ENCODE measurements at places on chromosomes 4 and X. TPM values are rescaled to one million over a fixed set of nuclear protein-coding genes. Genes with fewer than 3 reads are reported as not detected.

The SMIM10L2A gene
- 5.0 TPM for total RNA-seq

The TCEAL6 gene
- not detected for total RNA-seq

The RPGR gene
- 6.9 TPM for total RNA-seq

The TLR3 gene
- total RNA-seq: 2.0 TPM

The SEPTIN6 gene
- 31.0 TPM for total RNA-seq

The ADH4 gene
- not detected for total RNA-seq

DNA sequence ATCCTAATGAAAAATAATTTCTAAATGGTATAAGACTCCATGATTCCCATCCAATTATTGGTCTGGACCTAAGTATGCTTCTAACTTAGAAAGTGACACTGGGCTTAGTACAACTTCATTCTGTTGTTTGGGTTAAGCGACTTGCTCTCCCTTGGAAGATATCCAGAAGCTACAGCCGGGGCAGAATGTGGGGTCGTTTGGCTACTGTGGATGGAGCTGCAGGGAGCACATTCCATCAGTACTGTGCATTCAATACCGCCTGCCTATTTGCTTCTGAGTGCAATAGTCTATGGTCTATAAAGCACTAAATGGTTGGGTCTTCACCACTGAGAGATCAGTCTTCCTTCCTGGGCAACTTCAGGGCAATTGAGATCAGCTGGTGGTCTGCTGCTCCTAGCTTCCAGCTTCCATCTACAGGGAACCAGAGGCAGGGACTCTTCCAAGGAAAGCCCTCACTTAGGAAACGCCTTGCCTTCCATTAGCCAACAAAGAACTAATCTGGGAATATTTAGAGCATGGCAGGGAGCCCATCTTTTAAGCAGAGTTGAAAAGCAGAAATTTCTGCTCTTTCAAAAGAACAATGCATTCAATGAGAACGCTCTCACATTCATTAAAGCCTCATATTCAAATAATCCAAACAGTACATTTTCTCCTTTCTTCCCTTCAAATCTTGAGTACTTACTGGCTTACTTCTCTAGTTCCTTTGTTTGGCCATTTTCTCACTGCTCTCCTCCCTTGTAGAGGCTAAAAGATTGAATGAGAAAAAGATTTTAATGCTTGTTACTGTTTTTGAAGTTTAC is 1049.9 kb upstream of the TENM3 start:
- H3K27me3 ChIP-seq: no peaks in the 10 kb centered on the region
- H3K36me3 ChIP-seq: no peaks in the 10 kb centered on the region
- no peak overlapping the region for H3K27ac ChIP-seq
- no peak for DNase-seq
- H3K4me1 ChIP-seq: no peaks in the 10 kb centered on the region
- no peak overlapping the region for H3K4me3 ChIP-seq

GRCh38 chr4:17497890-17498523 is 13.9 kb downstream of the QDPR start:
- peaks cover 6% of the 10 kb centered on the region for H3K4me1 ChIP-seq
- DNase-seq: no peak
- H3K27ac ChIP-seq: no peak overlapping the region
- H3K27me3 ChIP-seq: no peaks in the 10 kb centered on the region
- no peaks in the 10 kb centered on the region for H3K36me3 ChIP-seq

GRCh38 chr4:114924311-114924710 is 189.1 kb downstream of the NDST4 start:
- peak; percentile 7 for DNase-seq
- H3K27me3 ChIP-seq: no peaks in the 10 kb centered on the region
- H3K27ac ChIP-seq: no peak overlapping the region
- no peak overlapping the region for H3K4me3 ChIP-seq
- H3K4me1 ChIP-seq: peaks cover 6% of the 10 kb centered on the region

DNA sequence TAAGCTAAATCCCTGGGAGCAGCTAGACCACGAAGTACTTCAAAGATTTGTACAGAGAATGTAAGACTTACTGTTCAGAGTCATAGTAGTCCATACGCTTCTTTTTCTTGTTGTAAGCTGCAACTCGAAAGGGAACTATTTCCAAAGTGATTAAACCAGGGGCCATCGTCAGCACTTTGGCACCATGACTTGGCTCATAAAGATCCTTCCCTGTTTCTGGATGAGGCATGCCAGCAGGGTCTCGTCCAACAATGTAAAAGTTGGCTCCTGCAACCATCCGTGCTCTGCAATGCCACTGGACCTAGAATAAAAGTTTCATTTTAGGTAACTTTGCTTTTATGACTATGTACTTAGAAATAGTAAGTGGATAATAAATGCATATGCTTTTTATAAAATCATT is 88.5 kb downstream of the PAPSS1 start:
- no peaks in the 10 kb centered on the region for H3K36me3 ChIP-seq
- no peak overlapping the region for H3K4me3 ChIP-seq
- no peaks in the 10 kb centered on the region for H3K4me1 ChIP-seq

GRCh38 chrX:130082244-130083106 is 27.8 kb downstream of the ELF4 start:
- H3K27ac ChIP-seq: no peak overlapping the region
- H3K36me3 ChIP-seq: no peaks in the 10 kb centered on the region
- peaks cover 22% of the 10 kb centered on the region for H3K4me1 ChIP-seq
- DNase-seq: no peak
- no peaks in the 10 kb centered on the region for H3K27me3 ChIP-seq
- no peak overlapping the region for H3K4me3 ChIP-seq

DNA sequence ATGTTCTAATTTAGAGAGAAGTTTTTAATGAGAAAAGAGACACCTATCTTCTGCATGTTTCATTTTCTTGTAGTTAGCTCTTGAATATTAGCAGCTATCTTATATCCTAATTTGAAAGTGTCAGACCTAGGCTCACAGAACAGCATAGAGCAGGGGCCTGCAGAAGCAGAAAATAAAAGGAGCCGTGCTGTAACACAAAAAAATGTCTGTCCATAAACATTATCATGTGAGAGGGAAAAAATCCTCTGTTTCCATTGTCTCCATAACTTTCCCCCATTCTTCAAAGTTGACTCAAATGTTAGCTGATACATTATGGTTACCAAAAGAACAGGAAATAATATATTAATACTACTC is 329.2 kb upstream of the EPHA5 start:
- H3K4me1 ChIP-seq: no peaks in the 10 kb centered on the region
- peak overlapping the region; percentile 29 for H3K4me3 ChIP-seq
- DNase-seq: no peak
- no peaks in the 10 kb centered on the region for H3K36me3 ChIP-seq

DNA sequence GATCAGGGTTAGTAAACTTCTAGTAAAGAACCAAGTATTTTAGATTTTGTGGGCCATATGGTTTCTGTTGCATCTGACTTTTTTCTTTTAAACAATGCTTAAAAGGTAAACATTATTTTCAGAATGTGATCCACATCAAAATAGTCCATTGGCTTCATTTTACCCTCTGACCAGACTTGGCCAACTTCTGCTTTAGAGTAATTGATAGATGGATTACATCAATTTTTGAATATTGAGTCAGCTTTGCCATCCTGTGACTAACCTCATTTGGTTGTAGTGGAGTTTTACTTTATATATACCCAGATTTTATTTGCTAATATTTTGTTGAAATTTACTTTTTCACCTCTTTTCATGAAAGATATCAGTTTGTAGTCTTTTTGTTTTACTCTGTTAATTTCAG is 559.8 kb downstream of the TLL1 start:
- no peak for DNase-seq
- H3K36me3 ChIP-seq: no peaks in the 10 kb centered on the region
- no peak overlapping the region for H3K4me3 ChIP-seq
- H3K27ac ChIP-seq: no peak overlapping the region

- H3K27ac ChIP-seq: no peak overlapping the region
- DNase-seq: no peak
- no peaks in the 10 kb centered on the region for H3K36me3 ChIP-seq
- no peak overlapping the region for H3K4me3 ChIP-seq
- no peaks in the 10 kb centered on the region for H3K4me1 ChIP-seq
- H3K27me3 ChIP-seq: no peaks in the 10 kb centered on the region
These were observed 155.9 kb upstream of the CENPE start for GRCh38 chr4:103354006-103354405.

DNA sequence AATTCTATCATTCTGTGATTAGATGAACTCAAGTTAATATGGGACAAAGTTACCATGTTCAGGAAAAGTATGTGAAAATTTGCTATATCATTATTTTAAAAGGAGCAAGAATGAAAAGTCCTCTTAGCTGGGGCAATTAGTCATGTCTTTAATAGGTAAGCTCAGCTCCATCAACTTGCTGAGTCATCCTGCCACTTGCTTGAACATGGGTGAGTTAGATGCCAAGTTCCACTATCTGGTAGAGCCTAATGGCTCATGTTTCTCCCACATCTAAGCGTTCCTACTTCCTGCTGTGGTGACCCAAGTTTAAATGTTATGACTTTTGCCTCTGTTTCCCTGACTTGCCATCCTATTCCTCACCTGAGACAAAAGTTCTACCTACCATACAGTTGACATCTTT is 276.8 kb downstream of the ZNF674 start:
- H3K27me3 ChIP-seq: no peaks in the 10 kb centered on the region
- H3K27ac ChIP-seq: no peak overlapping the region
- DNase-seq: no peak
- no peak overlapping the region for H3K4me3 ChIP-seq
- H3K36me3 ChIP-seq: no peaks in the 10 kb centered on the region
- H3K4me1 ChIP-seq: no peaks in the 10 kb centered on the region

GRCh38 chr4:162700815-162701361 is 465.8 kb downstream of the NAF1 start:
- no peaks in the 10 kb centered on the region for H3K4me1 ChIP-seq
- no peaks in the 10 kb centered on the region for H3K27me3 ChIP-seq
- no peaks in the 10 kb centered on the region for H3K36me3 ChIP-seq
- no peak overlapping the region for H3K27ac ChIP-seq
- no peak overlapping the region for H3K4me3 ChIP-seq

DNA sequence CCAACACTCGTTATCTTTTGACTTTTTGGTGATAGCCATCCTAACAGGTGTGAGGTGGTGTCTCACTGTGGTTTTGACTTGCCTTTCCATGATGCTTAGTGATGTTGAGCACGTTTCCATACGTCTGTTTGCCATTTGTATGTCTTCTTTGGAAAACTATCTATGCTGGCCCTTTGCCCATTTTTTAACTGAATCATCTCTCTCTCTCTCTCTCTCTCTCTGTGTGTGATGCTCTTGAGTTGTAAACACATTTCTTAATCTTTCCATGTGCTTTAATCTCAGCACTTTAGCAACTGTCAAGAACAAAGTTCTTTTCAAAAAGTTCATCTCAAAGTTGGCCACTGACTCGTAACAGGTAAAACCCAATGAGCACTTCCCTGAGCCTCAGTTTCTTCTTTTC is 10.5 kb downstream of the SORBS2 start:
- H3K27ac ChIP-seq: no peak overlapping the region
- H3K27me3 ChIP-seq: no peaks in the 10 kb centered on the region
- no peak for DNase-seq
- no peaks in the 10 kb centered on the region for H3K36me3 ChIP-seq

GRCh38 chr4:147638365-147638764 is 21.2 kb downstream of the TMEM184C start:
- no peak overlapping the region for H3K27ac ChIP-seq
- H3K27me3 ChIP-seq: no peaks in the 10 kb centered on the region
- peaks cover 21% of the 10 kb centered on the region for H3K36me3 ChIP-seq
- no peak overlapping the region for H3K4me3 ChIP-seq

DNA sequence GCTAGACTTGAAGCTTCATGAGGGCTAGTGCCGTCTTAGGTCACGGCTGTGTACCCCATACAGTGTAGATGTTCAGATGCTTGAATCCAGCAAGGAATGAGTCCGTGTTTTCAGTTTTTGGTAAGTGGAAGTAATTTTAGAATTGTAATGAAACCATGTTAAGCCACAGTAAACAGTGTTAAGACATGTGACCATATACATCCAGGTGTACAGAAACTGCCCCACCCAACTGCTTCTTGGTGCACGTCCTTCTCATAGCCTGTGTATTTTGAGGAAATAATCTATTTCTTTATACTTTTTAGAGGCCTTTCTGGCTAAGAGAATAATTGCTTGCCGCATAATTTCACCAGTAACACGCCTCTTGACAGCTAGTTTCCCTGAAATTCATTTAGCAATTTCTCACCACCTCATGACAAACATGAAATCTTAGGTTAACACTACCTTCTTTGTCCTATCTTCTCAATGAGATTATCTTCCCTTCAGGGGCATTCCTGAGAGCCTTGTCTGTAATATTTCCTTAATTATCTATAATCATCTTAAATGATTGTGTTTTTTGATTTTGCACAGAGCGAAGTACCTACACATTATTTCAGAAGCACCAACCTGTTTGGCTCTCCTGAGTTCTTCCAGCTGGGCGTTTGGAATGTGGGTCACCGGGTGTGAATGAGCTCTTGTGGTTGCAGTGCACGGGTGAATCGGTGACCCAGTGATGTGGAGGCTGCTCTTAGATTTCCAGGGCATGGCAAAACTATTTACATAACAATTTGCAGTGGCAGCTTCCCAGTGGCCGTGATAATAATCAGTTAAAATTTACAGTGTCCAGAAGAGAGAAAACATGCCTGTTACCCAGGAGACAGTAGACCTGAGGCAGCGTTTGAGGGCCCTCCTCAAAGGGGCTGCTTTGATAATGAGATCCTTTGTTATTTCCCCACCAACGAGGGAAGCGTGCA is 50.2 kb upstream of the TADA2B start:
- no peak overlapping the region for H3K27ac ChIP-seq
- peaks cover 2% of the 10 kb centered on the region for H3K36me3 ChIP-seq
- H3K4me1 ChIP-seq: peaks cover 5% of the 10 kb centered on the region
- DNase-seq: no peak
- no peak overlapping the region for H3K4me3 ChIP-seq

GRCh38 chrX:116961872-116962582 is 499.3 kb upstream of the CT83 start:
- no peaks in the 10 kb centered on the region for H3K27me3 ChIP-seq
- no peak for DNase-seq
- no peak overlapping the region for H3K4me3 ChIP-seq
- no peaks in the 10 kb centered on the region for H3K36me3 ChIP-seq
- no peak overlapping the region for H3K27ac ChIP-seq

GRCh38 chr4:40931238-40931637 is 181.5 kb downstream of the NSUN7 start:
- no peaks in the 10 kb centered on the region for H3K27me3 ChIP-seq
- peaks cover 12% of the 10 kb centered on the region for H3K4me1 ChIP-seq
- no peaks in the 10 kb centered on the region for H3K36me3 ChIP-seq
- no peak overlapping the region for H3K4me3 ChIP-seq
- DNase-seq: no peak

- H3K36me3 ChIP-seq: no peaks in the 10 kb centered on the region
- H3K4me3 ChIP-seq: no peak overlapping the region
- H3K27me3 ChIP-seq: no peaks in the 10 kb centered on the region
- H3K27ac ChIP-seq: no peak overlapping the region
These were observed 2522.1 kb downstream of the ARAP2 start for GRCh38 chr4:33722254-33722653.

DNA sequence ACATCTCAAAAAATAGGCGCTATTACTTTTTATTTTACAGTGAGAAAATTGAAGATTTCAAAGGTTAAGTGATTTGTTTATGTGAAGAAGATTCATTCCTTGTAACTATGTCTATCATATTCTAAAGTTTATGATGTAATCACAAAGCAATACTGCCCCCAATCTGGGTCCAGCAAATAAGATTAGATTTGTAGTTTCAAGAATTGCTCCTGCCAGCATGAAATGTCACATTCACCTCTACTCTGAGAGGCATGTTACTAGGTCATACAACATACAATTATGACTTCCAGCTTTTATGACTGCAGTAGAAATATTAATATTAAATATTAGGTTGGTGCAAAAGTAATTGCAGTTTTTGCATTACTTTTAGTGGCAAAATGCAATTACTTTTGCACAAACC is 976.2 kb downstream of the FSTL5 start:
- no peaks in the 10 kb centered on the region for H3K36me3 ChIP-seq
- no peak for DNase-seq
- H3K4me3 ChIP-seq: no peak overlapping the region
- H3K4me1 ChIP-seq: no peaks in the 10 kb centered on the region

- no peak for DNase-seq
- H3K27me3 ChIP-seq: no peaks in the 10 kb centered on the region
- no peaks in the 10 kb centered on the region for H3K4me1 ChIP-seq
- peak overlapping the region; percentile 88 for H3K27ac ChIP-seq
- peak overlapping the region; percentile 88 for H3K4me3 ChIP-seq
- no peaks in the 10 kb centered on the region for H3K36me3 ChIP-seq
These were observed 965 bp downstream of the PPA2 start for GRCh38 chr4:105472871-105473323.

Measured in H1 (cell line).